Upper lobe of left lung (tissue), 6 donors: ENCODE measurements at places on chromosomes 5 and 9. TPM values are rescaled to one million over a fixed set of nuclear protein-coding genes. Genes with fewer than 3 reads are reported as not detected.
A peak's percentile ranks its signal among the peaks of the same experiment; 100 is the strongest.

DNA sequence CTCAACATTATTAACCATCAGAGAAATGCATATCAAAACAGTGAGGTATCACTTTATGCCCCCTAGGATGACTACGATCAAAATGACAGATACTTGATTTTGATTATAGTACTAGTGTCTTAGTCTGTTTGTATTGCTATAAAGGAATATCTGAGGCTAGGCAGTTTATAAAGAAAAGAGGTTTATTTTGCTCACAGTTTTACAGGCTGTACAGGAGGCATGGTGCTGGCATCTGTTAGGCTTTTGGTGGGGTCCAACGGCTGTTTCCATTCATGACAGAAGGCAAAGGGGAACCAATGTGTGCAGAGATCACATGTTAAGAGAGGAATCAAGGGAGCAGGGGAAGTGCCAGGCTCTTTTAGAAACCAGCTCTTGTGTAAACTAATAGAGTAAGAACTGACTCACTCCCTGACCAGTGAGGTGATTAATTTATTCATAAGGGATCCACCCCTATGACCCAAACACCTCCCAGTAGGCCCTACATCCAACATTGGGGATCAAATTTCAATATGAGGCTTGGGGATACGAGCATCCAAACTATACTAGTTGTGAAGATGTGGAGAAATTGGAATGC, 16.0 kb upstream of the AFF4 start:
- no peak overlapping the region for H3K27ac ChIP-seq
- no peaks in the 10 kb centered on the region for H3K27me3 ChIP-seq
- no peaks in the 10 kb centered on the region for H3K4me1 ChIP-seq

GRCh38 chr9:133423216-133423615, 1.0 kb downstream of the ADAMTS13 start:
- H3K4me3 ChIP-seq: no peak overlapping the region
- no peak for DNase-seq
- H3K27ac ChIP-seq: peak overlapping the region; percentile 16
- no peaks in the 10 kb centered on the region for H3K27me3 ChIP-seq
- H3K4me1 ChIP-seq: peaks cover 9% of the 10 kb centered on the region
- no peaks in the 10 kb centered on the region for H3K36me3 ChIP-seq

DNA sequence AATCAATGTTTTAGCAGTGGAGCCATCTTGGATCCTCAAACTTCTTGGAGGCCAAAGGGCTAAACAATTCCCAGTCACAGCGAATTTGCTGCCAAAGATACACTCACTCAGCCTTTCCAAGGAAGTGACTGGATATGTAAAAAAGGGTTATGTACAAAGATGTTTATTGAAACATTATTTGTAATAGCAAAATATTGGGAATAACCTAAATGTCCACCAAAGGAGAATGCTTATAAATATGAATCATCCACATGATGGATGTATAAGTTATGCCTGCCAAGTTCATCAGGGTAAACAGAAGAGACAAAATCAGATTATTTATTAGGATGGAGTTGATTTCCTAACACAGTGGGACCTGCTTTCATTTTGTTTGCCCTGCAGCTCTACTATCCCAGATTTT, 145.2 kb upstream of the ABCA1 start:
- no peak for DNase-seq
- no peak overlapping the region for H3K4me3 ChIP-seq
- H3K27me3 ChIP-seq: no peaks in the 10 kb centered on the region
- no peak overlapping the region for H3K27ac ChIP-seq
- H3K4me1 ChIP-seq: no peaks in the 10 kb centered on the region
- no peaks in the 10 kb centered on the region for H3K36me3 ChIP-seq

DNA sequence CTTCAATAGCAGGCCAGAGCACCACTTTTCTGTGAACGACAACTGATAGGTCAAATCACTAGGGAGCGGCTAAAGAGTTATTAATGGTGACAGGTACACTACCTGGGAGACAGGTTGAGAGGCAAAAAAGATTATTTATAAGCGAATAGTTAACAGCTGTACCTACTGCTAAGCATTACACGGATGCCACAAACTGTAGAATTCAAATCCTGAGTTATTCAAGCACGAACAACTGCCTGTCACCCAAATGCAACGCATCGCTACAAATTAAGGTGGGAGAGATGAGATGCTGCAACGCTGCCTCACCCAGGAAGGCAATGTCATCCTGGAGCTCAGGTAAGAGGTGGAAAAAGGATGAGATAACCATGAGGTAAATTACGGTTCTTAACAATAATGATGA, 342.9 kb downstream of the BNC2 start:
- H3K27ac ChIP-seq: no peak overlapping the region
- H3K27me3 ChIP-seq: no peaks in the 10 kb centered on the region
- H3K4me1 ChIP-seq: no peaks in the 10 kb centered on the region

DNA sequence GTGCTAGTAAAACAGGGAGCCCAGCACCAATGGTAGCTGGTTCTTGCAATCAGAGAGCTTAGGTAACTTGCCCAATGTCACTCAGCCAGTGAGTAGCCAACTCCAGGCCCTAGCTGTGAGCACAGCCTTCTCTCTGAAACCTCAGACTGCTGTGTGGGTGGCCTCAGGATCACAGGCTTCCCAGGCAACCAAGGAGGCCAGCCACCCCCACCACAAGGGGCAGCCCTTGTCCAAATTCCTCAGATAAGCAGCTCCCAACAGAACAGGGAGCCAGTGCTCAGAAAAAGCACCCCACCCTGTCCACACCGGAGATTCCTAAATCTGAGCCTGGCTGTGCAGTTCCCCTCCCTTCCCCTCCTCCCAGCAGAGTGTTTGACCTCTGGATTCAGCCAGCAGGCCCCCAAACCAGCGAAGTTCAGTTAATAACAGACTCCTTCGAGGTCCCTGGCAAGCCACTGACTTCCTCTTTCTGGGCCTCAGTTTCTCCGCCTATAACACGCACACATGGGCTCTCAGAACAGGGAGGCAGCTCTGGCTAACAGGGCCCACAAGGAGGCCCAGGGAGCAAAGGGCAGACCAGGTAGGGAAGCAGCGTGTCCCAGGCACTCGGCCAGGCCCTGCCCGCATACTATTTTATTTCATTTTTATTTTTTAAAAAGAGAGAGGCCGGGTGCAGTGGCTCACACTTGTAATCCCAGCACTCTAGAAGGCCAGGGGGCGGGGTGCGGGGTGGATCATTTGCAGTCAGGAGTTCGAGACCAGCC, 2.7 kb downstream of the EEIG1 start:
- DNase-seq: peak; percentile 83
- H3K27ac ChIP-seq: peak overlapping the region; percentile 80
- peaks cover 80% of the 10 kb centered on the region for H3K4me1 ChIP-seq
- no peak overlapping the region for H3K4me3 ChIP-seq

GRCh38 chr9:91061506-91061905, 259.9 kb downstream of the SYK start:
- no peak for DNase-seq
- H3K27me3 ChIP-seq: no peaks in the 10 kb centered on the region
- H3K4me1 ChIP-seq: peaks cover 25% of the 10 kb centered on the region
- no peaks in the 10 kb centered on the region for H3K36me3 ChIP-seq

GRCh38 chr9:93159601-93160471, 24.1 kb upstream of the WNK2 start:
- H3K4me3 ChIP-seq: no peak overlapping the region
- DNase-seq: peak; percentile 91
- H3K4me1 ChIP-seq: peaks cover 6% of the 10 kb centered on the region
- no peaks in the 10 kb centered on the region for H3K27me3 ChIP-seq

DNA sequence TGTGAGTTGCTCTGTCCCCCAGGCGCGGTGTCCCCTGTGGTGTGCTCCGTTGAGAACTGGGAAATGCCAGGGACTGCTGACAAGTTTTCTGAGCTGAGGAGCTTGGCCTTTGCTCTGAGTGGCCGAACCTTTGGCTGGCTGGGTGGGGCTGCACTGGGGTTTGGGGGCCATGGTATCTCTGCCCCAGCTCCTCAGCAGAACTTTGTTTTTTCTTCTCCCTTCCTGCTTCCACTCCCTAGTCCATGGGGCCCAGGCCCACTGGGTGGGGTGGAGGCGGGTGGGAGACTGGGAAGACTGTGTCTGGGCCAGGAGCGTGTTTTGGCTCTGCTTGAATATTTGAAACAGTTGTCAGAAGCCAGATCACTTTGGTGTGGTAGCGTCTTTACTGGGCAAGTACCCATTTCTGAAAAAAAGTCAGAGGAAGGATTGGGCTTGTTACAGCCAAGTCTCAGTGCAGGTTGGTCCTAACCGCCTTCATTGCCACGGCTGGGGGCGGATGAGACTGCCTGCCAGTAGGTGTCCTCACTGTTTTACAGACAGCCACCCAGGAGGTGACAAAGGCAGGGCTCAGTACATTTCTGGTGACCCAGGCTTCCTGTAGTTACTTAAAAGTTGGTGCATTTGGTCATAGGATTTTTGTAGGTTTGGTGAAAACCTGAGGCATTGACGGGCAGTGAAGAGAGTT, 92.7 kb downstream of the DAB2IP start:
- H3K27me3 ChIP-seq: no peaks in the 10 kb centered on the region
- peak overlapping the region; percentile 95 for H3K27ac ChIP-seq
- H3K36me3 ChIP-seq: no peaks in the 10 kb centered on the region
- H3K4me1 ChIP-seq: peaks cover 73% of the 10 kb centered on the region
- DNase-seq: peak; percentile 78
- H3K4me3 ChIP-seq: peak overlapping the region; percentile 55

GRCh38 chr9:35069020-35069419, 3.4 kb downstream of the VCP start:
- H3K27me3 ChIP-seq: no peaks in the 10 kb centered on the region
- no peak overlapping the region for H3K27ac ChIP-seq
- peak overlapping the region; percentile 80 for H3K4me3 ChIP-seq
- H3K36me3 ChIP-seq: peaks cover 49% of the 10 kb centered on the region
- H3K4me1 ChIP-seq: peaks cover 39% of the 10 kb centered on the region

DNA sequence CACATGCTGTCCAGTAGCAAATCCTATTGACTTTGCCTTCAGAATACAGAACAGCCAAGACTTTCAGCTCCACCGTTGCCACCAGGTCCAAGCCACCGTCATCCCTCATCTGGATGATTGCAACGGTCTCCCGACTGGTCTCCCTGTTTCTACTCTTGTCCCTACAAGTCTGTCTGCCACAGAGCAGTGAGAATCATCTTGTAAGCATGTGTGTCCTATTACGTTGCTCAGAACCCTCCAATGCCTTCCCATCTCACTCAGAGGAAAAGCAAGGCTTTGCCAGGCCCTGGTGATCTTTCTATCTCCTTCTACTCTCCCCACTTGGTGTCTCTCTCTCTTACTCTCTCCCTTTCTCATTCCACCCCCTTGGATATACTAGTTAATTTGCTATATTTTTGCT, 76.7 kb upstream of the GDNF start:
- no peak for DNase-seq
- H3K36me3 ChIP-seq: no peaks in the 10 kb centered on the region
- H3K4me3 ChIP-seq: no peak overlapping the region

GRCh38 chr9:129673602-129674001, 8.2 kb downstream of the PRRX2 start:
- DNase-seq: no peak
- no peak overlapping the region for H3K4me3 ChIP-seq
- no peaks in the 10 kb centered on the region for H3K36me3 ChIP-seq

- no peak overlapping the region for H3K4me3 ChIP-seq
- DNase-seq: no peak
- H3K27me3 ChIP-seq: no peaks in the 10 kb centered on the region
Observed at GRCh38 chr5:175746851-175747250, 89.0 kb downstream of the HRH2 start.

DNA sequence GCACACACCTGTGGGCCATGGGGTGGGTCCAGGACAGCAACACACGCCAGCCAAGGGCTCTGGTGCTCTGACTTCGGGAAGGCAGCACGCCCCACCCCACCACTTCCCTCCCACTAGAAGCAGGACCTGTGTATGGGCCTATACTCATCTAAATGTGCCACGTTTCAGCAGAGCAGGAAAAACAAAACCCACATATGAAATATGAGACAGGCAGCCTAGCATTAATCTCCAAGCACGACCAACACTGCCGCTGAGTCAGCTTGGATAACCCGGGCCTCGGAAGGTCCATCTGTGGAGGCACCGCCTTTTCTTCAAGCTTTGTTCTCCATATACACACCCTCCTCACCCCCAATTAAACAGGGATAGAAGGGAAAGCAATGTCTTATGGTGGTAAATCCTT, 203.1 kb downstream of the ROR2 start:
- H3K4me1 ChIP-seq: no peaks in the 10 kb centered on the region
- no peak overlapping the region for H3K27ac ChIP-seq
- no peak for DNase-seq
- H3K27me3 ChIP-seq: no peaks in the 10 kb centered on the region

DNA sequence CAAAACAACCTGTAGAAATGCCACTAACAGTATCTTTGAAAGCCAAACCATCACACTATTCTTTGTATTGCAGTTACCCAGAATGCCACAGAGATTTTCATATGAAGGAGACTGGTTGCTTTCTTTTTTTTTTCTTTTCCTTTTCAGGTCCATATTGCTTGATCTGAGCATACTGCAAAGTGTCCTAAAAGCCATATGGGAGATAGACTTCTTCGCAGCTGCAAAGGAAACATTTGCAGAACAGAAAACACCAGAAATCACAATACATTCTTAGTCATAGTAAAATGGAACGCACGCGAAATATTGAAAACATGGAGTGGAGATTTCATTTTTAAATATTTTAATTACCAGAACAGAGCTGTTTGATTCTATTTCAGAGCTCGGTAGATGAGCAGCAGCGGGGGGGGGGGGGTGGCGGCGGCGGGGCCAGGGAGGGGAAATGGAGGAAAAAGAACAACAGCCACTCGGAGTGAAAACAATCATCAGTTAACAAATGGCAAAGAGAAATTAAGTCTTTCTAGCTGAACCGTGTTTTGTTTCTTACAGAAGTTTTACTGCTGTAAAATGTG, 284.1 kb downstream of the NFIB start:
- peak overlapping the region; percentile 79 for H3K27ac ChIP-seq
- peak; percentile 5 for DNase-seq
- peak overlapping the region; percentile 5 for H3K4me3 ChIP-seq
- peaks cover 22% of the 10 kb centered on the region for H3K4me1 ChIP-seq
- H3K27me3 ChIP-seq: no peaks in the 10 kb centered on the region

DNA sequence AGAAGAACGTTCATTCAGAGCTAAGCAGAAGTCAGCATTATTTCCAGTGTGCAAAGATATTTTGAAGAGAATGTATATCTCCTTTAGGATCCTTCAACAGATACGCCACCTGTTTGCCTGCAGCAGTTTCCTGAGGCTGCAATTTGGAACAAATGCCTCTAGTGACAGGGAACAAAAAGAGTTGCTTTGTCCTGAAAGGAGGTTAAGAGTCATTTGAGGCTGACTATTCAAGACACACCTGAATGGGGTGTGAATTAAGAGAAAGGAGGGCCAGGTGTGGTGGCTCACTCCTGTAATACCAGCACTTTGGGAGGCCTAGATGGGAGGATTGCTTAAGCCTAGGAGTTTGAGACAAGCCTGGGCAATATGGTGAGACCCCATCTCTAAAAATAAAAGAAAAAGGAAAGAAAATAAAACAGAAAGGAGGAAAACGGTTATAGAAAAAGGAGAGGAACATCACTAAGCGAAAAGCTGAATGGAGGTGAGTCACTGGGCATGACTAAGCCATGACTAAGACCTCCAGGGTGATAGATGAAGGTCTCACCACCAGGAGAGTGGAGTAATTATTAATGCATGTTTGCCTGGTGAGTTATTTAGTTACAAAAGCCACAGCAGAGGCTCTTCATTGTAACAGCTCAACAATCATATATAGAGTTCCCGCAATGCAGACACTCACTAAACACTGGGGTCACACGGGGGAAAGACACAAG, 255.2 kb upstream of the TNC start:
- no peaks in the 10 kb centered on the region for H3K27me3 ChIP-seq
- DNase-seq: no peak
- no peak overlapping the region for H3K4me3 ChIP-seq
- no peaks in the 10 kb centered on the region for H3K36me3 ChIP-seq
- H3K4me1 ChIP-seq: no peaks in the 10 kb centered on the region

The BTNL8 gene
- 2.9 TPM for total RNA-seq

The INSYN2B gene
- total RNA-seq: not detected

The CLIC3 gene
- total RNA-seq: 42.8 TPM

The DEPDC1B gene
- total RNA-seq: 0.49 TPM

The KIF24 gene
- total RNA-seq: 3.1 TPM

The NHP2 gene
- total RNA-seq: 77.0 TPM

The RHOBTB3 gene
- 42.4 TPM for total RNA-seq
